Urothelium cell line (cell line): ENCODE measurements at places on chromosomes 11 and 22.
A peak's percentile ranks its signal among the peaks of the same experiment; 100 is the strongest.

GRCh38 chr22:22133910-22134309 is 110.7 kb upstream of the VPREB1 start:
- DNase-seq, result no peak

DNA sequence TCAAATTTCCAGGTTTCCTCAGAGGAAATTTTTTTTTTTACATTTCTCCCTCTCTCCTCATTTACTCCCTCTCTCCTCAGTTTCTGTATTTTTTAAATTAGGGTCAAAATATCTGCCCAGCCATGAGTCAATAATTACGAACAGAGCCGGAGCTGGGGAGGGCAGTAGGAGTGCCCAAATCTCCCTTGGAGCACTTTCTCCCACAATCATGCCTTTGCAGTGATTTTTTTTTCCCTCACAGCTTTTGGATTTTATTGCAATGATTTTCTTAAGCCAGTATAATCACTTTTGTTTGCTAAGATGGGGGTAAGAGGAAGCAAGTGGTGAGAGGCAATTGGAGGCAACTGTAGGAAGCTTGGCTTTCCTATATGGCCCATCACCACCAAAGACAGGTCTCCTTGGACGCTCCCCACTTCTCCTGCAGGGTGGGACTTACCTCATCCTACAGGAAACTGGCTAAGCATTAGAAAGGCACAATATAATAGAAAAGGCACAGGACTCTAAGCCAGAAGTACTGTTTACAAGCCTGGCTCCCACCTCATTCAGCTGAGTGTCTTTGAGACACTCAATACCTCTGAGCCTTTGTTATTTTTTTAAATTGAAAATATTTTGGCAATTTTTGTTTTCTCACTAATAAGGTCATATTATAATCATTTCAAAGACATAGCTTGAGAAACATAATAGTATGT is 192.6 kb upstream of the PITPNB start:
- no peak for DNase-seq

GRCh38 chr11:126104420-126104819 is 41.8 kb upstream of the CDON start:
- no peak for DNase-seq

- DNase-seq, result no peak
Measured at GRCh38 chr11:110076371-110076965, 16.7 kb upstream of the ZC3H12C start.

DNA sequence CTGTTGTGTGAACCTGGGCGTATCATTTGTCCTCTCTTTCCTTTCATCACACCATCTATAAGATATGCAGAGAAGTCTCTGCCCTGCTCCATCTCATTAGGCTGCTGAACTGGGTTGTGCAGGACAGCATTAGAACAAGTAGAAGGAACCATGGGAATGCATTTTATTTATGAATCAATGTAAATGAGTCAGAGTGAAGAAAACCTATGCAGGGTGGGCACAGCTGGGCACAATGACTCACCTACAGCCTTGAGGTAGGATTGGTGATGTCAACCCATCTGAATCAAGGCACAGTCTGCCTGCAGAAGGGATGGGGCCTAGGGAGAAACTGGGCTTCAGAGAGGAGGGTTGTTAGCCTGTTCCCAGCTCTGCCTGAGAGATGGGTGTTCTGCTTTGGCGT is 123.4 kb downstream of the CSNK2A3 start:
- DNase-seq, result peak; percentile 49

DNA sequence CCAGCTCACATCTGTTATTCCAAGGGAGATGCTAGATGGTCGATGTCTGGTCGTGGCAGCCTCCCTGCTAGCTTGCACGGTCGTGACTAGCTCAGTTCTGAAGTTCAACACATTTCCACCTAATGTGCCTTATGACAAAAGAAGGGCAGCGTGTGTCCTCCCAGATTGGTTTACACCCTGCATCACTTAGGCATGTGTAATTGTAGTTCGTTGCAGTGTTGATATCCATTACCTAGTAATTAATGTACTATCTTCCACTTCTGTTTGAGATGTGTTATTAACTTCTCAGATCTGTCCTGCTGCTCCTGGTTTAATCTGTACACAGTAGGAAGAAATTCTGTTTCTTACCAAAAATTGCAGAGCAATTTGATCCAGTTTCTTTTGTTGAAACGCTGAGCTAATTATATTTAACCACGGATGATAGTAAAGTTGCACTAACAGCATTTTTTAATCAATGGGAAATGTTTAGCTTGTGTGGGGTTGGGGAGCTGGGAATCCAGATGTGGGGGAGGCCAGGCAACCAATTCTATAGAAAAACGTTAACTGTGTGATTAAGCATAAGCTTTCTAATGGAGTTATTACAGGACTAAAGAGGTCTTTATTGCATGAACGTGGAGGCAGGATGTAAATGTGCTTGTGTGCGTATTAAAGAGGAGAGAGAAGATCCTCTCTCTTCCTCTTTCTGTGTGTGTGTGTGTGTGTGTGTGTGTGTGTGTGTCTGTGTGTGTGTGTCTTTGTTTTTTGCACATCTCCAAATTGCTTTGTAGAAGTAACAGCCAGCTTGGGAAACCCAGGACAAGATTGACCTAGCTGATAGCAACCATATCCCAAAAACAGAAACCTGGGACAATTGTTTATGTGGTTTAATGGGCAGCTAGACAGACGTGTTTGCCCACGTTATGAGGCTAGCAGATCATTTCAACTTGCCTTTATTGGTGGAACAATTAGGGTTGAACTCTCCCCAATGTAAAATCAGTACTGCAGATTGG is 145.7 kb upstream of the TTC12 start:
- DNase-seq, result no peak
